ENCODE measurements at places on chromosomes 7 and 10.

GRCh38 chr7:113119429-113119828 is 1.1 kb upstream of the SMIM30 start:
- DNase-seq: no peak

DNA sequence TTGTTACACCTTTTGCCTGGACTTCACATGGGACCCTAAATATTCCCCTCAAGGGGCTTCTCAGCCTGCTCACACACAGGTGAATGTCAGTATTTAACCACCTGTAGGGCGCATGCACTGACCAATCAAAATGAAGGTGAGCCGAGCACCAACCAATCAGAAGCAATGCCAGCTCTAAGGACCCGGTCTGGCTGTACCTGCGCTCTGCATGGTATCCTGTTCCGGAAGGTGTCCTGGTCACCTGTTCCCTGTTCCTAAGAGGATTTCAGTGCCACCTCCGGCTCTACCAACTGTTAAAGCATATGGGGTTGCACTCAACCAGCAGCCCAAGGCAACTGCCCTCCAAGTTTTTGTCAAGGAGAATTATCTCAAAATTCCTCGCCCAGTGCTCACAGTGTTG is 18.4 kb upstream of the CALN1 start:
- DNase-seq: no peak

- DNase-seq: no peak
Measured at GRCh38 chr10:32112055-32112454, 55.8 kb upstream of the KIF5B start.

DNA sequence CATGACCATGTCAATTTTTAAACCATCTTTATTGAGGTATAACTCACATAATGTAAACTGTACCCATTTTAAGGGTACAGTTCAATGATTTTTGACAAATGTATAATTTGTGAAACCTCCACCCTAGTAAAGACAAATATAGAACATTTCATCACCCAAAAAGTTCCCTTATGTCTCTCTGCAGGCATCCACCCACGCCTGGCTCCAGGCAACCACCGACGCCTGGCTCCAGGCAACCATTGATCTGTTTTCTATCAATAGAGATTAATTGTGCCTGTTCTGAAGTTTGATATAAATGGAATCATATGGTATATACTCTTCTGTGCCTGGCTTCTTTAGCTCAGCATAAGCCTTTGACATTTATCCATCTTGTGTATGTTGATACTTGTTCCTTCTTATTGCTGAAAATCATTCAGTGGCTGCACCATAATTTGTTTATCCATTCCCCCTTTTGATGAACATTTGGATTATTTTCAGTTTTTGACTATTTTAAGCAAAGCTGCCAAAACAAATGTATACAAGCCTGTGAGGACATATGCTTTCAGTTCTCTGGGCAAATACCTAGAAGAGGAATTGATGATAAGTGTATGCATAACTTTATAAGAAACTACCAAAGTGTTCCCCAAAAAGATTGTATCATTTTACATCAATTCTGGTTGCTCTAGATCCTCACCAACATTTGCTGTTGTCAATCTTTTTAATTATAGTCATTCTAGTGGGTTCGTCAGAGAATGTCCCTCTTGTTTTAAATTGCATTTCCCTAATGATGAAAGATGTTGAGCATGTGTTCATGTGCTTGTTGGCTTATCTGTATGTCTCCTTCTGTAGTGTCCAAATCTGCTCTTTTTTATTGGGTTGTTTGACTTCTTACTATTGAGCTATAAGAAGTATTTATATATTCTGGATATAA is 55.7 kb upstream of the HECTD2 start:
- no peak for DNase-seq

GRCh38 chr7:112080978-112081377 is 125.2 kb downstream of the DOCK4 start:
- DNase-seq: no peak

DNA sequence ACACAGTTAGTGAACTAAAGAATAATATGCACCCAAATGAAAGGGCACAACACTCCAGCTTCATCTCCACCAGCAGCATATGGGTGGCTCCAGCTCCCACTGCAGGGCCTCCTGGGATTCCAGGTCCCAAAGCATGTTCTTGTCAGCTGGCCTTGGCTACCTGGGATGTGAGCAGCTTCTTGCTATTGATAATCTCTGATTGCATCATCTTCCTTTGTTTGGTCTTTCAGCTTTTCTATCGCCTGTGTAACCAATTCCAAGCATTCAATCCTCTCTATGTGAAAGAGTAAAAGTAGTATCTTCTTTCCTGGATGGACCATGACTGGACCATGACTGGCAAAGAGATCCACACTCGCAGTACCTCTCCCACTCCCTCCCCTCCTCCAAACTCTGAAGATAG is 333.9 kb upstream of the GLI3 start:
- no peak for DNase-seq

GRCh38 chr10:104622175-104622574 is 18.9 kb upstream of the SORCS3 start:
- DNase-seq: no peak

- no peak for DNase-seq
Measured at GRCh38 chr7:54615-55014, 137.8 kb upstream of the FAM20C start.

GRCh38 chr10:119166564-119166963 is 1.1 kb upstream of the SFXN4 start:
- no peak for DNase-seq

DNA sequence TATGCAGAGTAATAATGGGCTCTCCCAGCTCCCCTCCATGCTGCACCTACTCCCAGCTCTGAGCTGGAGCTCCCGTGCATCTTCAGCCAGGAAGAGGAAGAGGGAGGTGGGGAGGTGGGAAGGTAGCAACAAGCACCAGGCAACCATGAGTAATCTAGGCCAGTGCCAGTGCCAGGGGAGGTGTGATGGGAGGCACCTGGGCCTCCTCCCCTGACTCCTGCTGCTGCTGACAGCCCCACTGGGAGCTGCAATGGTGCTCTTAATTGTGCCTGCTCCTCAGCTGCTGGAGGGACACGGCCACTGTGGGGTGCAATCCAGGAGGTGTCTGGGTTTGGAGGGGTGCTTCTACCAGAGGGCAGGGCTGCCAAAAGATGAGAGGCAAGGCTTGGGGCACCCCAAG is 243.0 kb downstream of the PLXNA4 start:
- no peak for DNase-seq

All from activated T-helper 1 cell treated with Interleukin-2 at 50 U/mL for 16 hours (primary cell).